Stimulated activated naive CD8-positive, alpha-beta T cell treated with anti-CD3 and anti-CD28 coated beads, Interleukin-15, Interleukin-2, amounts not matched to agents 100 U/mL and 50 U/mL, for 24 hours (primary cell): ENCODE measurements at places on chromosomes 11 and 22.

GRCh38 chr11:86902345-86902744 lies 52.9 kb downstream of the FZD4 start:
- no peak for DNase-seq

DNA sequence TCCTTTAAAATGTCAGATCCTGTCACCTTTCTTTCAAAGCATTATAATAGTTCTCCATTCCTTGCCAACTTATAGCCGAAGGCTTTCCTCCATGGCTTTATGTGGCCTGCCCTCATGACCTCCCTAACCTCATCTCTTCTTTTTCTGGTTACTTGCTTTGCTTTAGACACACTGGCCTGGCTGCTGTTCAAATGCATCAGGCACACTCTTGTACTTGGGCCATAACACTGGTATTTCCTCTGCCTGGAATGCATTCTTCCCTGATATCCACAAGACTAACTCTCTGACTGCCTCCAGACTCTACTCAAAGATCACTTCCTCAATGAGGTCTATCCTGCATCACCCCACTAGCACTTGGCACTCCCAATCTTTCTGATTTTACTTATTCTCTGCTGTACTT lies 710.3 kb downstream of the KCNA4 start:
- no peak for DNase-seq

- no peak for DNase-seq
These were observed 8.3 kb upstream of the SLC39A13 start for GRCh38 chr11:47399860-47400767.

DNA sequence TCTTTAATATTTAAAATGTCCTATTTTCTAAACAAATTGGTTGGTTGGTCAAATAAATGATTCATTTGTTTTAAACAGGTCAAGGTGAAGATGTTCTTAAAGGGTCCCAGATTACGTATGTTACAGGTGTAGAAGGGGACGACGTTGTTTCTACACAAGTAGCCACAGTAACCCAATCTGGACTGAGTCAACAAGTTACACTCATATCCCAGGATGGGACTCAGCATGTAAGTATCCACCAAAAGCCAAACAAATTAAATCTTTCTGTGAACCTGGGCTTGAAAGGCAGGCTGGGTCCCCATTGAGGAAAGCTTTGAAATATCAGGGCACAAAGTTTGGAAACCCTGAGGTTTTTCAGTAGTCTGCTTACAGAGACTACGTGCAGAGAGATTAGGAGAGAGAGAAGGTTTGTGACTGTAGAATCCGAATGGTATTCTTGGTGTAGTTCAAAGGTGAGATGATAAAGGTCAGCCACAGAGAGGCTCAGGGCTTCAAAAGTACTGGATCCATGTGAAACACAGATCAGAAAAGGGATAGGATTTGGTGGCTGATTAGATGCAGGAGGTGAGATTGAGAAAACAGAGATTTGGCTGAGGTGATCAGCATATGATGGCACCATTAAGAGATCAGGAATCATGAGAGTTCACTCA lies 51.7 kb downstream of the ZNF143 start:
- no peak for DNase-seq

DNA sequence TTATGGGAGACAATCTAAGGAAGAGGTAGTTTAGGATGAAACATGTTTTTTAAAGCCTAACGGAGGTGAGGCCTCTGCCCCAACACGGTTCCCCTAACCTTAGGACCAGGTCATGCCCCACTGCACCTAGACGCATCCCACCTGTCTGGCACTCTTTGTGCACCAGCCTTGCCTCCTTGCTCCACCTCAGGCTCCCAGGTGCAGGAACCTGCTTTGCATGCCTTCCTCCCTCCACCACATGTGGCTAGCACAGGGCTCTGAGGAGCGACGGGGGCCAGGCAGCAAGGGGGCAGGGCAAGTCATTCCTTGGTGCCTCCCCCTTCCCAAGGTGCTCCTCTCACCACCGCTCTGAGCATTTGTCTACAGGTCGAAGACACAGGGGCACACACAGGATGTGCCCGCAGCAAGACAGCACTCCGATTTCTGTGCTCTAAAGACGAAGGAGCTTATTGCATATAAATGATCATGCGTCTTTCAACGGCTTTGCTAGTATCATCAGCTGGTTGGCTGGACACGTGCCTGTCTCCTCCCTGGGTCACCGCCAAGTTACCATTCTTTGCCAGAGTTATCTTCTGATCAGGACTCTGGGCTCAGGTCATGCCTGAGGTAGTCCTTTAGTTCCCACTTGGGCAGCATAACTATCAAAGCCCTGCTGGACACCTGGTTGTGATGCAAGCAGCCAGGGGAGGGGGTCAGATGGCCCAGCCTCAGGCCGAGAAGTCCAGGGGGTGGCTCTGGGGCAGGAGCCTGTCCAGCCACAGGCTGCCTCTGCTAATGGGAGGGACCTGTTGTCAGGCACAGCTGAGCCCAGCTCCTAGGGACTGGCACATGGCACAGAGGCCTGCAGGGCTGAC lies 172.0 kb upstream of the NTM start:
- no peak for DNase-seq

- DNase-seq: no peak
These were observed 13.2 kb upstream of the HEPHL1 start for GRCh38 chr11:94007906-94008305.

DNA sequence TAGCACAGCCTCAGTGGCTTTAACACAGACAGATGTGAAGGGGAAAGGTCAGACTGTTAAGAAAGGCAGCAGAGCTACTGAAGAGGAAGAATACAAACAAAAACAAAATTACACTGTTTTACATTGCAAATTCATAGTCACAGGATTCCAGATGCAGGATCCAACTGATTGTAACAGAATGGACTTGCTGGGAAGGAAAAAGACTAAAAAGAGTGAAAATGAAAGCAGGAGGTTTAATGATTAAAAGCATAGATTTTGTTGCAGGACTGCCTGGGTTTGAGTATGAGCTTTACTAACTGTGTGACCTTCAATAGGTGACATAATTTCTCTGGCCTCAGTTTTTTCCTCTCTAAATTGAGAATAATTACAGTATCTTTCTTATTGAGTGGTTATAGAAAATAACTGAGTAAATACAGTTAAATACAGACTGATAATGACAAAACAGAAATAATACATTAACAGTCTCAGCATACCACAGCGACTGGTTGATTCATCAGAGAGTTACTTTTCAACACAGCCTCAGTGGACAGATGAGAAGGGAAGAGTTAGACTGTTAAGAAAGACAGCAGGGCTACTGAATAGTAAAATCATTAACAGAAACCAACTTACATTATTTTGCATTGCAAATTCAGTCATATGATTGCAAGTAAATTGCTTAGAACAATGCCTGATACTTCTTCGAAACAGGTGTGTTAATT lies 704.2 kb upstream of the TENM4 start:
- DNase-seq: no peak

- DNase-seq: no peak
These were observed 645.1 kb downstream of the TBC1D22A start for GRCh38 chr22:47407461-47408025.

- peak; percentile 51 for DNase-seq
These were observed 11.1 kb upstream of the PHLDA2 start for GRCh38 chr11:2940147-2940920.

- DNase-seq: no peak
These were observed 71.5 kb downstream of the SHANK2 start for GRCh38 chr11:71180694-71181470.

GRCh38 chr22:23315341-23315917 lies 135.1 kb downstream of the BCR start:
- DNase-seq: peak; percentile 59

DNA sequence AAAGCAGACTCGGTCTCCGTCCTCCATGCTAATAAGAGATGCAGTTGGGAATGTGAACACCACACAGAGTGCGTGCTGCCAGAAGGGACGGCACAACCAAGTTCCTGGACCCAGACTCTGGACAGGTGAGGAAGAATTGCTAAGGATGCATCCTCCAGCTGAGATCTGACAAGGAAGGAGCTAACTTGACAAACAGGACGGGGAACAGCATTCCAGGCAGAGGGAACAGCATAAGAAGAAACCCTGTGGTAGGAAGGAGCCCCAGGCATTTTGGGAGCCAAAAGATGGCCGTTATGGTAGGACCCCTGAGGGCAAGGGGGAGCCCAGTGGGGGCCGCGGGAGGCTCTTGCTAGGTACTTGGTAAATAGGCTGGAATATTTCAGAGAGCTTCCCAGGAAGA lies 6.0 kb downstream of the OSM start:
- DNase-seq: no peak

DNA sequence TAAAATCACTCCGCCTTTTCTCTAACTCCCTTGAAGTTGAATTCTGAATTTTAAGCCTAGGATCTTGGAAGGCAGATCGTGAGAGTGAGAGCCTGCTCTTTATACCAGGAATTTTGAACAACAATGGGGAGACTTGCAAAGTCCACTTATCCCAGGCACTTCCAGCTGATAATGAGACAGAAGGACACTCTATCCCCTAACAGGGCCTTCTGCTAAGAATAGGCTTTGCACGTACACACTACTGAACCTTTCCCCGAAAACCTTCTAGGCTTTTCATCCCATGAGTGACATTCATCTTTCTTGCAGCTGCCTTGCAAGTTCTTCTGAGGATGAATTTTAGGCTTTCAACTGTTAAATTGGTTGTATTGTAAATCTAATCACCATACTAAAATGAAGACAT lies 44.0 kb upstream of the WT1 start:
- no peak for DNase-seq

GRCh38 chr22:31248965-31249958 lies 37.2 kb downstream of the LIMK2 start:
- no peak for DNase-seq

GRCh38 chr11:26964339-26964738 lies 29.6 kb upstream of the FIBIN start:
- DNase-seq: no peak

DNA sequence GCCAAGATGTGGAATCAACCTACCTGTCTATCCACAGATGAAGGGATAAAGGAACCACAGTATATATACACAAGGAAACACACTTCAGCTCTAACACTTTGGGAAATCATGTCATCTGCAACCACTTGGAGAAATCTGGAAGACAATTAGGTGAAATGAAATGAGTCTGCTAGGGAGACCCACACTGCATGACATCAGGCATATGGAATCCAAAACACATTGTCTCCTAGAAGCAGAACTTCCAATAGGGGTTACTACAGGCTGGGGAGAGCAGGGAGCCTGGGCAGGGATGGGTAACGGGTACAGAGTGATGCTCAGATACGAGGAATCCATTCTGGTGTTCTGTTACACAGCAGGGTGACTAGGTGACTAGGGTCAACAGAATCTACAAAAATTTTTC lies 18.3 kb downstream of the RGL4 start:
- DNase-seq: no peak

GRCh38 chr11:97908354-97908753 lies 1112.4 kb upstream of the CNTN5 start:
- no peak for DNase-seq

- peak; percentile 49 for DNase-seq
These were observed 8.6 kb upstream of the RELT start for GRCh38 chr11:73367482-73368024.

DNA sequence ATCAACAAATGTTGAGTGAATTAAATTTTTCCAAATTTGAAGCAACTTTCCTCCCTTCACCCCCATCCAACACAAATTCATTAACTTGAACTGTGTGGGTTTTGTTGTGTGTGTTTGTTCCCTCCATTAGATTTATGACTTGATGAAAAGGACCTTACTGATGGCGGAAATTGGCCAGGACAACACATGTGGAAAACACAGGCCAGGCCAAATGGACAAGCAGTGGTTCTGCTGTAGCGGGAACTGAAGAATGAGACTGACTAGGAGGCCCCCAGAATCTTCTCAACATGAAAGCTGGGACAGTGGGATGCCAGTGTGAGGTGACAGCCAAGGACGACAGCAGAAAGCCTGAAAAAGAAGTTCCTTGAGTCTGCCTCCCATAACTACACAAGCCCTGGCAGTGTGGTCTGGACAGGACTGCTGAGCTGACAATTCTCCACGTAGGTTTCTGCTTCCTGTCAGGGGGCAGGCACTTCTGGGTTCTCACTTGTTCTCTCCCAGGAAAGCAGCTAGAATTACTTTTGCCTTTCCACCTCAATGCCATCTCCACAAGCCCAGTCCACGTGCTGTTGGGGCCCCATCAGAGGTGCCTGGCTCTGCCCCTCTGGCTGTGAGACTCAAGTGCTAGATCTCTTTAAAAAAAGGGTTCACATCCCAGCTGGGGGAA lies 94.3 kb downstream of the ETS1 start:
- no peak for DNase-seq

GRCh38 chr22:45218976-45219375 lies 21.7 kb downstream of the KIAA0930 start:
- peak; percentile 37 for DNase-seq

- DNase-seq: no peak
These were observed 1.3 kb downstream of the C22orf31 start for GRCh38 chr22:29060251-29060869.

DNA sequence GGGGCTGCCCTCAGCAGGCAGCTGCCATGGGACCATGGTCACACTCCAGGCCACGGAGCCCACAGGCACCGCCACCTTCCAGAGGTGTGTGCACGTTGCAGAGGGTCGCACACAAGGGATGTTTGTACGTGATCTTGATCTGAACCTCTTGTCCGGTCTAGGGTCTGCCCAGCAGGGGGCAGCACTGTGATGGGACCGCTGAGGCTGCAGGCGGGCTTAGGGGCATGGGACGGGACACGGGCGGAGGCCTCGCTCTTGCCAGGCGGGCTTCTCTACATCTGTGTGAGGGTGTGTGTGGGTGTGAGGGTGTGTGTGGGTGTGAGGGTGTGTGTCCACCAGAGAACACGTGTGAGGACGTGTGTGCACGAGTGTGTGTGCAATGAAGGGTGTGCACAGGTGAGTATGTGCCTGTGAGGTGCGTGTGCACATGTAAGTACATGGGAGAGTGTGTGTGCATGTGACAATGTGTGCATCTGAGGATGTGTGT lies 52.4 kb downstream of the CACNA1I start:
- peak; percentile 81 for DNase-seq

- DNase-seq: no peak
These were observed 6.1 kb downstream of the SMCO4 start for GRCh38 chr11:93537049-93537448.

DNA sequence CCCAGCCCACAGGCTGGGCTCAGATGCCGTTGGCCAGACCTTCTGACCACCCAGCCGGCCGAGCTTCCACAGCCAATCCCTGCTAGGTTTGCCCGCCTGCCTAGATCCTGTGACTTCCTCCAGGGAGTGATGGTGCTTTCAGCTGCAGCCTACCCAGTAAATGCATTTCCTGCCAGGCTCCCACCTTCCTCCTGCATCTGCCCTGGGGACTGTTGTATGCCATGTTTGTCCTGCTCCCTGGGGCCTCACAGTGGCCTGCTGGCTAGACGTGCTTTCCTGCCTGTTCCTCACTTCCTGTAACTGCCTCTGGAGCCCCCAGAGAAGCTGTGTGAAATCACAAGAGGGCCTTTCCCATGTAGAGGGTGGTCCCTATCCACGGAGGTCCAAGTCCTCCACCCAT lies 86.2 kb downstream of the GALNT18 start:
- no peak for DNase-seq

GRCh38 chr11:72179804-72180396 lies 12.0 kb upstream of the FOLR1 start:
- no peak for DNase-seq
